NAMALWA (cell line): ENCODE measurements at places on chromosomes 3 and 15.

GRCh38 chr3:159796744-159797143 is 191.9 kb upstream of the IL12A start:
- no peak for DNase-seq

DNA sequence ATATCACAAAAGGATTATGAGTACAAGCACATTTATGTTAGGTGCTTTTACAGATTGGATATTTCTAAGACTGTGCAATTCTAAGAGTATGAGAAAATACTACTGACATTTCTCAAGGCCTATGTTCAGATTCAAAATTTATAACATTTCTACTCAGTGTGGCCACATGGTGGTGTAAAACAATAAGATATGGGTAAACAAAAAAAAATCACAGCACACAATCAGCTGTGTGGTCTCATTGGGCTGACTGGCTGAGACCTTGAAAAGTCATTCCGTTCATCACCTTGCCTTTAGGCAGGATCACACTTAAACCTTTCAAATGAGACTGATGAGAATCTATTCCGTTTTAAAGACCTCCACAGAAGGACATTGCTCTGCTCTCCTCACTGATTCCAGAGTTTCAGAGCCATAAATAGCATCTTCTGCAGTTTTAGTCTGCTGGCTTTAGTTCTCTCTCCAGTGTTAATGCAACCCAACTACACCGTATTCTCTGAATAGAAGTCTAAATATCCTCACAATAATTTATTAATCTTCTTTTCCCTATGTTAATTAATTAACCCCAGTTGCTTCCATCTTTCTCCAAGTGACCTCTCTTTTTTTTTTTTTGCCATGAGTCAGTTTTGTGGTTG is 158.2 kb downstream of the SPATA16 start:
- peak; percentile 43 for DNase-seq

DNA sequence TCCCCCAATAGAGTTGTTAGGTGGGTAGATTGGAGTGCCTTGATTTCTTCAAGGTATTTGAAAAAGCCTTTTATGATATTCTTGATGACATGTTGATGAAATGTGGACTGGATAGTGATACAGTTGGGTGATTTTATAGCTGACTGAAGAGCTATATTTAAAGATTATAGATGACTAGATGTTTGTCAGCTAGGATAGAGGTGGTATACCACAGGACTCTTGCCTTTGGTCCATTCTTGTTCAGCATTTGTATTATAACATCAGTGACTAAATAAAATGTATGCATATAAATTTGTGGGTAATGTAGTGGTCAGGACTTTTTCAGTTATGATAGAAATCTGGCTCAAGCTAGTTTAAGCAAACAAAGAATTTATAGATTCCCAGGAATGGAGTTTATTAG is 143.9 kb downstream of the ZNF609 start:
- DNase-seq, result no peak

GRCh38 chr3:39150803-39151631 is 2.4 kb downstream of the CSRNP1 start:
- DNase-seq, result peak; percentile 51

- DNase-seq, result peak; percentile 95
Measured at GRCh38 chr3:49021213-49021812, 608 bp upstream of the NDUFAF3 start.

DNA sequence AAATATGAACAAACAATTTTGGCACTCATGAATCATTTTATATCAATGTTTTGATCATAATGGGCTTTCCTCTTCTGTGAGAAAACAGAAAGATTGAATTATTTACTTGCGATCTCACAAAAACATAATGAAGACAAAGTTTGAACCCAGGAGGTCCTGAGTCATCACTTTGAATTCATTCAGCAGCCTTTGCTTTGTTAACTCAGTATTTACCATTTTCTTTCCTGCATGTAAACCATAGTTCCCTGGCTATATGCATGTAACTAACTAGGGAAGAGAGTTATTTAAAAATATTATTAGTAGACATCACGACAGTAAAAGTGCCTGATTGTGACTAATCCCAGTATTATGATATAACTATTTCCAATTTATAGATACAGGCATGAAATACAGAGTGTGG is 1026.2 kb downstream of the PLOD2 start:
- DNase-seq, result no peak

- no peak for DNase-seq
Measured at GRCh38 chr15:83283813-83284558, 478 bp downstream of the BNC1 start.

- DNase-seq, result no peak
Measured at GRCh38 chr3:24810881-24811280, 316.2 kb upstream of the THRB start.

DNA sequence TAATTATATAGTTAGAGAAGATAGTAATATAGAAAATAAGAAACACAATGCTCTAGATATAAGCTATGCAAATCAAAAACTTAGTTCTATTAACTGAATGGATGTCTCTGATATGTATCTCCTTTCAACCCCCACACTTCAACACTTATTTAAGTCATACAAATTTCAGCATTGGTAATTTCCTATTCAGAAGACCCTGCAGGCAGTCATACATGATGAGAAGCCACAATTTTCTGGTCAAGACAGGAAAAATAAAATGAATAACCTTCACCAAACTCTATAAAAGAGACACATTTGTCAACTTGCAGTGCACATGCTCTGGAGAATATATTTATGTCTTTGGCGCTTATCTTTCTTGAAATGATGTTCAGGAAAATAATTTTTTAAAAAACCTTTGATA is 578 bp upstream of the BCHE start:
- DNase-seq, result no peak

DNA sequence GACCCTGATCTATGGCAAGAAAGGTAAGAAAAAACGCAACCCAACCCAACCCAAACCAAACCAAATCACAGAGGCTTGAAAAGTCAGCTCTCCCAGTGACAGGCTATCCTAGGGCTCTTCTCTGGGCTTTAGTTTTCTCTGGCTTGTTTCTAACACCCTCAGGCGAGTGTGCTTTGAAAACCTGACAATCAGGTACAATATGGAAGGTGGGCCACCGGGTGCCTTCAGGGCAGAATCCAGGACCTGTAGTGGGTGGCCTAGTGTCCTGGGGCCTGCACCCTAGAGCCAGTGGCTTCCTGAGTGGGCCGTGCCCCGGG is 46.8 kb downstream of the BHLHE40 start:
- no peak for DNase-seq

DNA sequence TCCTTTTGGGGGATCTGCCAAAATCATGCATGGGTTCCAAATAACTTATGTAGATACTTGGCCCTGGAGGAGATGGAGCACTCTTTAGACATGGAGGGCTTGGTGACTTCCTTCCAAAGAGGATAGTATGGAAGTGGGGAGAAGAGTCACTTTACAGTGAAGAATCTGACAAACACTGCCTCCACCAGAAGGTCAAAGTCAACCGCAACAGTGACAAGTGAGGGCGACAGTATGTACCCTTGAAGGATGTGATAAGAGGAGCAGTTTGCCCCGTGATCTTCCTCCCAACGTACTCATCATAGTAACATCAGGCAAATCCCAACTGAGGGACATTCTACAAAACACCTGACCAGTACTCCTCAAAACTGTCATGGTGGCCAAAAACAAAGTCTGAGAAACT is 62.0 kb downstream of the LMCD1 start:
- no peak for DNase-seq

DNA sequence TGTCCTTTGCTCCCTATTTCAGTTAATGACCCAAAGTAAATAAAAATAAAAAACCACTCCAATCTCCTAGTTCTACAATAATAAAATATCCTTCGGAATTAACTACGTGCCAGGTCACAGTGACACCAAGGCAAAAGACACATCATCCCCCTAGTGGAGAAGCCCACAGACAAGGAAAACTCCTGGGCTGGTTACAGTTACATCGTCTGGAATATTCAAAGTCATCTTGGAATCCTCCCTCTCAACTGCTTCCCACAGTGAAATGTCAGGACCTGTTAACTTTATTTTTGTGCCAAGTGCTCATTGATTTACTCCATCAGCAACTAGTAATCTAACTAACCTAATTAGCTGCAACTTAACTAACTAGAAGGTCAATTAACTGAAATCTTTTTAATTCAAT is 349.3 kb downstream of the MAGI1 start:
- no peak for DNase-seq

DNA sequence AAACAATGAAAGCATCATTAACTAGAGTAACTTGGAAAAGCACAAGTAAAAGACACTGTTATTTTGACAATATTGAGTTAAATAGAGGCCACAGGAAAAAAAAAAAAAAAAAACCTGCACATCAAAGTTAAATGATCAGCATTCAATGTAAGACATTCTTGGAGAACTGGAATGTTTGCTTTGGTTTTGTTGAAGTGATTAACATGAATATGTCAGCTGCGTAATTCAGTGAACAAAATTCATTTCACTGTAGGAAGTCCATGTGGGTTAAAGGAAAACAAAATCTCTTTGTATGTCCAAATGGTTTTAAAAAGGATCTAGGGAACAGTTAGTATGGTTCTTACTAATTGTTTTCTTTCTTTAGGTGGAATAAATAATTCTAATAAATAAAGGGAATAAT is 252.8 kb upstream of the CNTN6 start:
- DNase-seq, result no peak

GRCh38 chr15:59997070-59997701 is 6.9 kb upstream of the FOXB1 start:
- no peak for DNase-seq

GRCh38 chr15:34367101-34368081 is at the start of gene LPCAT4:
Gene LPCAT4, minus strand, starts transcription at chr15:34367196. Its CDS starts 96 bp downstream, at chr15:34367100.
- peak; percentile 93 for DNase-seq

GRCh38 chr15:54722342-54722986 is 474.3 kb downstream of the RSL24D1 start:
- DNase-seq, result peak; percentile 2

DNA sequence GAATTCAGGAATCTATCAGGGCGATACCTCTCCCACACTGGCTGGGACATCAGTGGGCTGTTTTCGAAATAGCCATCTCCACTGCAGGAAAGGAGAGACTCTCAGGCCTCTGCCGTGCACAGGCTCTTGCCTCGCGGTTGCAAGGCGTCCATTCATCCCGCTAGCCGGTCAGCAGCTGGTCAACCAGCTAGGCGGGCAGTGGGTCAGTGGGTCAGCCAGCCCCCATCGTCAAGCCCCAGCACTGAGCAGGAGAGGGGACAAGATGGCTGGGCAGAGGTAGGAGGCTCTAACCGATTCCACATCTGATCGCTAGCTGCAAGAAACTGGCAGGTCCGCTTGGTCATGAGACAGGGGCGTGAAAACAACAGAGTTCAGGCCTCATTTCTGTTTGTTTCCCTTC is 45.1 kb downstream of the MUC4 start:
- DNase-seq, result no peak

GRCh38 chr15:57451555-57451954 is 75.2 kb downstream of the CGNL1 start:
- no peak for DNase-seq

GRCh38 chr3:65888980-65889706 is 149.6 kb downstream of the MAGI1 start:
- no peak for DNase-seq

DNA sequence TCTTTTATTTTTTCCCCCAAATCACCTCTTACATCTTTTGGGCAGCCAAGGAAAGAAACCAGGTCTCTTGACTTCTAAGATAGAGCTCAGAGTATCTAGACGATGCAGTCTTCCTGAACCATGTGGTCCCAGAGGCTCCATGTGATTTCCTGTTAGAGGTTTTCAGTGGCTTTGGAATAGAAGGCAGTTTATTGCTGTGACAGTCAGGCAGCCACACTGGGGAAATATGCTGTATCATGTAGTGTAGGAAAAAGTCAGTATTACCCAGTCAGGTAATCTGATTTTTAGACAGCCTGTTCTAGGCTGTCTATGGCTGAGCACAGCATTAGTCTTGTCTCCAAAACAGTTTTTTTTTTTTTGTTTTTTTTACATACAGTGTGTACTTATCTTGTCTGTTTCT is 294.3 kb downstream of the THSD4 start:
- no peak for DNase-seq

- DNase-seq, result no peak
Measured at GRCh38 chr3:96959901-96960641, 145.7 kb downstream of the EPHA6 start.

- DNase-seq, result no peak
Measured at GRCh38 chr15:47486040-47486439, 231.3 kb upstream of the SEMA6D start.

DNA sequence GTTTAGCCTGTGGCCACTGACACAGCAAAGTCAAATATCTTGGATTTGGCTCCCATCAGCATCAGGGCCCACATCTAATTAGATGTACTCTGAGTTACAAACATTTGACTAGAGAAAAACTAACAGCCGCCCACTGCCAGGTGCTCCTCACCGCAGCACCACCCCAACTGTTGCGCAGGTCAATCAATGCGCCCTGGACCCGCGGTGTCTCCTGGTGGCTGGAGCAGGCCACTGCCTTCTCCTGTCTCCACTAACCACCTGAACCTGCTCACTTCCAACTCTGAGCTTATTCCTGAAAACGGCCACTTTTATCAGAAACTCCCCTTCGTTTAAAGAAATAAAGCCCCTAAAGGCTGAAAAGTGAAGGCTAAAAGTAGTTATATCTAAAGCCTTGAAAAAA is 4.3 kb downstream of the RIOX2 start:
- DNase-seq, result no peak

DNA sequence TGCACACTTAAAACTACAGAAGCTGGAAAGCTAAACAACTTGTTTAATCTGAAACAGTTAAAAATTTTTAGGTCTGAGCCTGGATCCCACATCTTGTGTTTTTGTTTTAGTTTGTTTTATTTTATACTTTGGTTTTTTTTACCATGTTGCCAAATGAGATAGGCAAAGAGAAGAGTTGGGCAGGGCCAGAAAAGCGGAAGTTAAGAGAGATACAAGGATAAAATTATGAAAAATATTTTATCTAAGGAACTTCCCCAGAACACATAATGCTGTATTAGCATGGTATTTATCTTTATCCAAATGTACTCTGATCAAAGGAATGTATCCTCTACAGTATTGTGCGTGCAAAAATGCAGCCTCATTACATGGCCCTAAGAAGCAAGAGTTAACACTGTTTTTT is 50.7 kb downstream of the PROS1 start:
- DNase-seq, result no peak

- DNase-seq, result no peak
Measured at GRCh38 chr3:167854846-167855245, 119.3 kb downstream of the SERPINI1 start.

GRCh38 chr3:85360742-85361387 is 402.1 kb downstream of the CADM2 start:
- peak; percentile 45 for DNase-seq
